ENCODE measurements at places on chromosomes 13 and 19.

DNA sequence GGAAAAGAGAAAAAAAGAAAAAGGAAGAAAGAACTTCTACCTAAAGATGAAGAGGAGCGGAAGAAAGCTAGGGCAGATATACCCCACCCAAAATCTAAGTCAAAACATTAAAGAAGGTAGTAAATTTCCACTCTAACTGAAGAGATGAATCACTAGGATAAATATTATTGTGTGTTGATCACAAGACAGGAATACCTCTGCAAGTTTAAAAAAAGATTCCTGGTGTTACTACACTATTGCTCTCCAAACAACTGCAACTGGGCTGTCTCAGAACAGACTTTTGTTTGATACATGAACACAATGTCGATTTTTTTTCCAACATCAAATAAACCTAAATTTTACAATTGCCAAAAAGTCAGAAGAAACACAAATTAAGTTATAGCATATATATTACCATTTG is 6.8 kb downstream of the HSPH1 start:
- no peak for DNase-seq

DNA sequence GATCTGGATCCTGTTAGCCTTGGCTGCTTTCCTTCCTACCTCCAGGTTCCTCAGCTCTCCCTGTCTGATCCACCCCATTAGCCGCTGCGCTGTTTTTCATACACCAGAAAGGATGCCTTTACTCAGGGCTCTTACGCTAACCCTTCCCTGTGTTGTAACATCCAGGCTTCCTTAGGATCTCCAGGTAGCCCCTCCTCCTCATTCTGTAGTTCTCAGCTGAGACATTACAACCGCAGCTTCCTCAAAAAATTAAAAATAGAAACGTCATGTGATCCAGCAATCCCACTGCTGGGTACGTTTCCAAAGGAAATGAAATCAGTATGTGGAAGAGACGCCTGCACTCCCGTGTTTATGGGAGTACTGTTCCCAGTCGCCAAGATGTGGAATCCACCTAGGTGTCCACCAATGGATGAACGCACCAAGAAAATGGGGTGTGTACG is 18.4 kb upstream of the MYADM start:
- no peak for DNase-seq

DNA sequence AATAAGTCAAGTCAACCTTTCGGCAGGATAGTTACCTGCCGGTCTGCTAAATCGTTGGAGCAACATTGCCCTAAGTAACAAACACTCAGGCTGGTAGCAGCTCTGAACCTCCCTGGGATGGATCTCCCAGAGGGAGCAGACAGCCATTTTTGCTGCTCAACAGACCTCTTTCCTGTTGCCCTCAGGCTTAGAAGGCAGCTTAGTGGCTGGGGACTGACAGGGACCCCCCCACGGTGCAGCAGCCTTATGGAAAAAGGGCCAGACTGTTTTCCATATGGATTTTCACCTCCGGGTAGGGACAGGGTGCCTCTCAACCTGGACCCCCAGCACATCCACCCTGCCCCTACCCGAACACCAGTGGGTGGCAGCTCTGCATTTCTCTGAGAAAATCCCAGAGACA is 49.7 kb downstream of the UBL3 start:
- DNase-seq: no peak

DNA sequence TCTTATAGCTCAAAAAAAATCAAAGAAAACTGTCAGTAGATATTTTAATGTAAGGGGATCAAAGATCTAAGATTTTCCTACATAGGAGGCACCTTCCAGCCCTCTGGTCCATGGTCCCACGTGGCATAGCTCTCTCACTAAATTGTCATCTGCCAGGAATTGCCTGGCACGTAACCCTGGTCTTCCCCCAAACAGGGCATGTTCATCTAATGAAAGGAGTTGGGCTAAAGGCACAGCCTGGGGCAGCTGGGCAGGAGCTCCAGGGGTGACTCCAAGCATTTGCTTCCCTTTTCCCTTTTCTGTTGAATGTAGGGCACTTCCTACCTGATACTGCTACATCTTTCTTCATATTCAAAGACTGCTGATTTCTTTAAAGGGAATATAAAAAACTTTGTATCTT is 148.7 kb downstream of the COL4A1 start:
- no peak for DNase-seq

DNA sequence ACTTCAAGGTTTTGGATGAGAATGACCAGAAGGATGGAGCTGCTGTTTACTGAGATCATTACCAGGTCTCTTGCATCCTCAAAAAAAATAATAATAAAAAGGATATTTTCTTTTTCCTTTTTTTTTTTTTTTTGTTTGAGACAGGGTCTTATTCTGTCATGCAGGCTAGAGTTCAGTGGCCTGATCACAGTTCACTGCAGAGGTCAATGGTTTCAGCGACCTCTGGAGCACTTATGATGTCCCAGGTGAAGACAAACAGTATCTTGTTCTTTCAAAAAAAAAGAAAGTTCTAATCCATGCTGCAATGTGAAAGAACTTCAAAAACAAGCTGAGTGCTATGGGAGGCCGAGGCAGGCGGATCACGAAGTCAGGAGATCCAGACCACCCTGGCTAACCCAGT is 30.4 kb upstream of the TPM4 start:
- DNase-seq: no peak

DNA sequence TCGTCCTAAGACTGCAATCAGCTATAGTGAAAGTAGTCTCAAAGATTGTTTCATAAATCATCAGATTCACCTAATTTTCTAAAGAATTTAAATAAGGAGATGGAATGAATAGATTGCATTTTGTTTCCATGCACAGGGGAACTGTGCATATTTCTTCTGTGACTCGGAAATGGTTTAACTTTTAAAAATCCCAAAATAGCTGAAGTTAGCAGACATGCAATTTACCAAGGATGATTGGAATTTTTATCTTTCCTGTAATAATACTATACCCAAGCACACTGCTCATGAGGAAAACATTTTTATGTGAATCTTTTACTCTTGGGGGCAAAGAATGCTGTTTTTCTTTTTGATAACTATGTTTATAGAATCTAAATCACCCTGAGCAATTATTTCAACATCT is 15.0 kb upstream of the LMO7 start:
- no peak for DNase-seq

DNA sequence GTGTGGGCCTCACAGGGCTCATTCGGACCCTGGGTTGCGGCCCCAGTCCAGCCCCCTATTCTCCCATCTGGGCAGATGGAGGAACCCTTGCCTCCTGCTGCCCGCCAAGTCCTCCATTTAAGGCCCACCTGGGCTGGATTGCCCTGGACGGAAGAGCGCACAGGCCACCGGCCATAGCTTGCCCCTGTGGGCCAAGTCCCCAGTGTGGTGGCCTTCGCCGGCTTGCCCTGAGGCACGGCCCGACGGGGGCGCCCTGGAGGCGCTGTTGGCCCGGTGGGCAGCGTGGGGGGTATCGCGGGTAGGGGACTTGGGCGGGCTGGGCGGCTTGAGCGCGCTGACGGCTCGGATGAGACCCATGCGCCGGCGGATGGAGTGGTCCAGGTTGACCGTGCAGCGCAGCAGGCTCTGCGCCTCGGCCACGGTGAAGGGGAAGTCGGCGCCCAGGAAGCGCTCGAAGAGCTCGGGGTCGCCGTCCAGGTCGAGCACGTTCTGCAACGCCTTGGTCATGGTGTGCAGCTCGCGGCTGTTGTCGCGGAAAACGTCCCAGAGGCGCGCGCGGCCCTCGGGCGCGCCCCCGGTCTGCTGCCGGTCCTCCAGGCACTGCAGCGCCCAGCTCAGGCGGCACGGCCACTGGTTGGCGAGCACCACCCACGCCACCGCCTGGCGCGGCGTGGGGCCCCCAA is 8.8 kb downstream of the NKPD1 start:
- DNase-seq: peak; percentile 41

DNA sequence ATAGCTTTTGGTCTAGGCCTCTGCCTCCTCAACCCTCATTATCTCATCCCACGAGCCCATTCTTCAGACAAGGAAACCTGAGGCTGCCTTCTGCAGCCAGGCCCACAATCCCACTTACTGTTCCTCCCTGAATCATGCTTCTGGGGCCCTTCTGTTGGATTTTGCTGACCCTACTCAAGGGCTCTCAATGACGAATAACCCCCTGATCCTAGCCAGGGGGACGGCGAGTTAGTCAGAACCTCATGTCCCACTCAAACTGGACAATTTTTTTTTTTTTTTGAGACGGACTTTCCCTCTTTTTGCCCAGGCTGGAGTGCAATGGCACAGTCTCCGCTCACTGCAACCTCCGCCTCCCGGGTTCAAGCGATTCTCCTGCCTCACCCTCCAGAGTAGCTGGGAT is 2.0 kb downstream of the CGB3 start:
- DNase-seq: no peak

DNA sequence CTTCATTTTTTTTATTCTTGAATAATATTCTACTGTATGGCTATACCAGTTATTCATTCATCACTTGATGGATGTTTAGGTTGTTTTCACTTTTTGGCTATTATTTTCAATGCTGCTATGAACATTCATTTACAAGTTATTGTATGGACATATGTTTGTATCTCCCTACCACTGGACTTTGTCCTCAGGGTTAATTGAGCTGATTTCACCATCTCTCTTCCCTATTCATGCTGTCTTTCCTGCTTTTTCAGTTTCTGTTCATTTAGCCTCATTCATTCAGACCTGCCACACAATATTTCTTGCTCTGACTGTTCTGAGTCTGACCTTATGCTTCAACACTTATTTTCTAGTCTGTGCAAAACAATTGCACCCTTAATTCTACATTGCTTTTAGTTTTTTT is 12.3 kb upstream of the C1QTNF9B start:
- no peak for DNase-seq

DNA sequence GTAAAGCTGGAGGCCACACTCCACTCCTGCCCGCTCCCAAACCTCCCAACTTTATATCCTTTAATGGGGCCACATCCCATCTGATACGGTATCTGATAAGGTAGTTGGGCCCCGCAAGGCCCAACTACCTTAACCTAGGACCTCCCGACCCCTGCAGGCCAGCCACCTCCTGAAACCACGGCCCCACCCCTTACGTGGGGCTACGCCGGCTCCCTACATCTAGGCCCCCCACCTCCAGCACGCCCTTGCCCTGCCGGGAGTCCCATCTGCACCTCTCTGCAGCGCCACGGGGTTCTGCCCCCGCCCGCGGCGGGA is 2.2 kb downstream of the IGFLR1 start:
- DNase-seq: no peak

DNA sequence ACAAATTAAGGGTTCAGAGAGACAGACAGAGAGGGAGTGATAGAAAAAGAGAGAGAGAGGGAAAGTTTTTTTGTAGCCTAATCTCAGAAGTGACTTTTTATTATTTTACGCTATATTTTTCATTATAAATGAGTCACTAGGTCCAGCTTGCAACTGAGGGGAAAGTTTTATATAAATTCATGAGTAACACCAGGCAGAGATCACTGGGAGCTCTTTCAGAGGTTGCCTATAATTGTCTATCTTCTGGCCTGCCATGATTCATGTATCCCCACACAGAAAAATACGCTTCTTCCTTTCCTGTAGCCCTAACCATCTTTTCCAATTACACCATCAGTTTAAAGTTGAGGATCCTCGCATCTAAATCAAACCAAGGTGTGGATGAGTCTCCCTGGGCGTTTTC is 467.9 kb downstream of the SLITRK1 start:
- no peak for DNase-seq

DNA sequence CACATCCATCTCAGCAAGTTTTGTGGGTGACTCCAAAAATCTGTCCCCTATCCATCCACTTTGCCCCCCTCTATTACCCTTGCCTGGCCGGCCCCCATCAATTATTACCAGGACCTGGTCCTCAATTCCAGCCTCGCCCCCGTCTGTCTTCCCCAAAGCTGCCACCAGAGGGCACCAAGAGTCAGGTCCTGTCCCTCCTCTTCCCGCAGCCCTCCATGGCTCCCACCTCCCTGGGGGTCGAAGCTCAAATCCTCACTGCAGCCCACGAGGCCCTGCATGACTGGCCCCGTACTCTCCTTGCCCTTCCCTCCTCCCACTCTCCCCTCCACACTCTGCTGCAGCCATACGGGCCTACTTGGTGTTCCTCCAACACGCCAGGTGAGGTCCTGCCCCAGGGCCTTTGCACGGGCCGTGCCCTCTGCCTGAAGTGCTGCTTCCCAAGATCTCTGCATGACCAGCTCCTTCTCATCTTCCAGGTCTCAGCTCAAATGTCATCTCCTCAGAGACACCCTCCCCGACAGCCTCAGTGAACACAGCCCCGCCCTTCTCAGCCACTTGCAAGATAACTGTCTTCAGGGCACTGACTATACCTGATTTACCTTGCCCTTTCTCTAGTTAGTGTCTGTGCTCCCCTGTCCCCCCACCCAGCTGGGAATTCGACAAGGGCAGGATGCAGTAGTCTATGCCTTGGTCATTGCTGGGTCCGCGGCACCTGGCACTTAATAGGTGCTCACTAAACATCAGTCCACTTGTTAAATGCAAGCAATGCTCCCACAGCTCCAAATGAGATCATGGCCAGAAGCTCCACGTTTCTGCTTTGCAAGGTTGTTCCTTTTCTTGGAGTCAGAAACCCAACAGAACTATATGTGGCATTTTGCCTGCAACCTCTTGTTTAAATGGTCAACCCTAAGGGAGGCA is 16.8 kb upstream of the SEMA6B start:
- peak; percentile 83 for DNase-seq

- no peak for DNase-seq
These were observed 30.5 kb downstream of the VAV1 start for GRCh38 chr19:6803036-6803404.

DNA sequence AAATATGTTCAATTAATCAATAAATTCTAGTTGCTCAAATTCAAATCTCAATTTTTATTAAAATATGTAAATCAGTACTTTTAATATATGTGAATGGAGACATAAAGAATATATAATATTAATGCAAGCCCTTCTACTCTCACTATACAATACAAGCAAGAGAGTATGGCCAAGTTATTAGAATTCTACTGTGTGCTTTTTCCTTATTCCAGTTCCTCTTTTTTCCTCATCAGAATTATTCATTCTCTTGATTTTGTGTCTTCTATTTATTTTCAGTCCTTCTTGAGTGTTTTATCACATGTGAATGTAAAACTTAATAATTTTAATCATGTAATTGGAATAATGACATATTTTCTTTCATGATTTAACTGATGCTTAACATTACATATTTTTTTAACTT is 276.8 kb downstream of the PCDH20 start:
- no peak for DNase-seq

DNA sequence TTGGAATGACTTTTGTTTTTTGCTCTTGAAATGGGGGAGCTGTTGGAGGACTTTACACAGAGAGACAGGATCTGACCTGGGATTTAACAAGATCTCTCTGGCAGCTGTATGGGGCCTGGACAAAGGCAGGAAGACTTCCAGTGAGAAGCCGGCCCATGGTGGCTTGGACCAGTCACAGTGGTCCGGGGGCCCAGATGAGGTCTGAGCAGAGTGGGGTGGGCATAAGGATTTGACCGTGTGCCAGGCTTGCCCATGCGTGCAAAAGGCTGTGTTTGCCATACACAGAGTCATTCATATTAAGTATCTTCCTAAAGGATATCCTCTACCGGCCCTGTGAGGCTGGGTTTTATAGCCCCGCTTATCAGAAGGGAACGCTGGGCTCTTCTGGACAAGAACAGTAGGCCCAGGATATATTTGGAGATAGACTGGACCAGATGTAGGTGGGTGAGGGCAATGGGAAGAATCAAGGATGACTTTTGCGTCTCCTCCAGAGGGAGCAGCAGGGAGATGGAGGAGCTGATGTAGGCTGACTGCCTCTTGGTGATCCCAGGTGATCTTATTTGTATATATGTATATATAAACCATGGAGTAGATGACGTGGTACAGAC is 4.1 kb downstream of the SPACA6 start:
- peak; percentile 6 for DNase-seq

GRCh38 chr19:18875726-18876125 is 20.2 kb downstream of the CERS1 start:
- no peak for DNase-seq

GRCh38 chr19:900302-901111 is 7.2 kb downstream of the RNU6-9 start:
- no peak for DNase-seq

GRCh38 chr13:22110368-22110767 is 439.5 kb downstream of the FGF9 start:
- DNase-seq: no peak

All from GM20000 (cell line).